ENCODE measurements at places on chromosomes 1 and 21.

GRCh38 chr1:208182880-208183645, 61.1 kb downstream of the PLXNA2 start:
- no peak for DNase-seq

GRCh38 chr1:99279525-99279924, 15.2 kb downstream of the PLPPR4 start:
- no peak for DNase-seq

DNA sequence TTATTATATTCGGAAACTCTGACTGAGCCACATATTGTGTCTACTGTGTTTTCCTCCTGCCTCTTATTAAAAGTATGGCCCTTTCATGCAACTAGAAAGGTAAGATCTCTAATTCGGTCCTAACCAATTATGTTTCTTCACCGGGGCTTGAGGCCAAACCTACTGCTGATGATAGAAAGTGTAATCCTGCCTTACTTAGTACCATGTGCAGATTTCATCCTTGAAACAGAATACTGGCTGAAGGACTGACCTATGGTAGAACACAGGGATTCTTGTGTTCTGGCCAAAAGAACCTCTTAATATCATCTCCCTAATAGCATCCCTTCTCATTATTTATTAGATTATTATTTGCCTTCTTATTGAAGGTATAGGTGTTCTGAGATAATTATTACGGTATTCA, 72.6 kb downstream of the TOR3A start:
- DNase-seq = no peak

DNA sequence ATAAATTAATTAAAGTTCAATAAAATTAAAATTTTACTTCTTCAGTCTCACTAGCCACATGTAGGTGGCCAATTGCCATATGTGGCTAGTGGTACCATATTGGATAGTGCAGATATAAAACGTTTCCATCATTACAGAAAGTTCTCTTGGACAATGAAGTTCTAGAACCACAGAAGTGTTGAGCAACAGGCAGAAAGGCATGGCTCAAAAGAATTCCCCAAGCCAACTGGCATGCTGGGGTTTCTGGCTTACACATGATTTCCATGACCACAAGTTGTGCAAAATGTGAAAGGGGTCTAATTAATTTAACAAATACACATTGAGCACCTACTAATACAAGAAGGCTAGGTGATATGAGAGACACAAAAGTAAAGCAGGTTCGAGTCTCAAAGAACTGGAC, 72.2 kb upstream of the CDC42BPA start:
- DNase-seq = no peak

GRCh38 chr1:62194651-62195544, at the start of gene L1TD1:
Gene L1TD1, plus strand, starts transcription at chr1:62194849. Its CDS starts 11,780 bp downstream, at chr1:62206629.
- no peak for DNase-seq

DNA sequence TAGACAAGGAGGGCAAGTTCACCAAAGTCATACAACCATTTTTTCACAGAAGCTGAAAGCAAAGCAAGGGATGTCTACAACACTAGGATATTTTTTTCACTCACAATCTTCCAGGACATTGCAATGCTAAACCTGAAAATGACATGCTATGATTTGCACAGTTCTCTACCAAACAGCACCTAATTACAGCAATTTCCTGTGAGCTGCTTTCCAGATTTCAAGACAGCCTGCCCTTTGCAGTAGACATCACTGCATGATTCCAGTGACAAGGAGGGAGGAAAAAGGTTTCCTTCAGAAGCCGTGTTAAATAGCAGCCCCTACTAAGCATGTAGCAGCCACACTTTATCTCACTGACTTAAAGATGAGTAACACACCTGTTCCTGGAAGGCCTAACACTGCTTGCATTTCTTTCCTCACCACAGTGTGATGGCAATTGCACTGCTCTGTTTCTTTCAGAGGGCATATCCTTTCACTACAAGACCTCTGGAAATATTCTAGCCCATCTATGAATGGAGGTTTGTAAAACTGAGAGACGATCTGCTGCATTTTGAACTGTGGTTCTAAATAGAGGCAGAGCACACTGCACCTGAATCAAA, 97.1 kb downstream of the DUSP10 start:
- no peak for DNase-seq

- DNase-seq = peak; percentile 25
Observed at GRCh38 chr1:161486806-161487741, 18.2 kb upstream of the FCGR2A start.

DNA sequence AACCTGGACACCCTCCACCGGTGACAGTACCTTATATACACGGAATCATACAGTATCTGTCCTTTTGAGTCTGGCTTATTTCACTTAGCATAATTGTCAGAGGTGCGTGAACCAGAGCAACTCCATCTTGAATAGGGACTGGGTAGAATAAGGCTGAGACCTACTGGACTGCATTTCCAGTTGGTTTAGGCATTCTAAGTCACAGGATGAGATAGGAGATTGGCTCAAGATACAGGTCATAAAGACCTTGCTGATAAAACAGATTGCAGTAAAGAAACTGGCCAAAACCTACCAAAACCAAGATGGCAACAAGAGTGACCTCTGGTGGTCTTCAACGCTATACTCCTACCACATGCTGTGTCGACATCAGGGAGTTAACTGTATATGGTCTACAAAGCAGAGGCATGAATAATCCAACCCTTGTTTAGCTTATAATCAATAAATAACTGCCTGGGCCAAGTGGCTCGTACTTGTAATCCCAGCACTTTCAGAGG, 1.4 kb upstream of the FDPS start:
- DNase-seq = no peak

DNA sequence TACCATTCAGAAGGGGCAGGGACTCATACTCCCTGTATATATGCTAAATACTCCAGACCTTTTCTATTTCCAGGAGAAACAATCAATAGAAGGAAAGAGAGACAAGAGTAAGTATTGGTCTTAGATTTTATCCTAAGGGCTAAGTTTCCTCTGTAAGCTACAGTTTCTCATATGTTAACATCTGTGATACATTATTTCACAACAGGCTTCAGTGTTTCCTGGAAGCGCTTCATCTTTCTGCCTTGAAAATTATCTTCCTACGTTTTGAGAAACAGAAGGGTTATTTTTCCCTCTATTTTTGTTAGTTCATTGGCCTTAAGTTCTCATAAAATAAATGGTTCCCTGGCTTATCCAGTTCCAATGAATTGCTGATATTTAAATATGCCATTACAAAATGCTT, 15.6 kb downstream of the FMO1 start:
- no peak for DNase-seq

GRCh38 chr1:116764906-116765862, 11.0 kb downstream of the CD2 start:
- DNase-seq = no peak

DNA sequence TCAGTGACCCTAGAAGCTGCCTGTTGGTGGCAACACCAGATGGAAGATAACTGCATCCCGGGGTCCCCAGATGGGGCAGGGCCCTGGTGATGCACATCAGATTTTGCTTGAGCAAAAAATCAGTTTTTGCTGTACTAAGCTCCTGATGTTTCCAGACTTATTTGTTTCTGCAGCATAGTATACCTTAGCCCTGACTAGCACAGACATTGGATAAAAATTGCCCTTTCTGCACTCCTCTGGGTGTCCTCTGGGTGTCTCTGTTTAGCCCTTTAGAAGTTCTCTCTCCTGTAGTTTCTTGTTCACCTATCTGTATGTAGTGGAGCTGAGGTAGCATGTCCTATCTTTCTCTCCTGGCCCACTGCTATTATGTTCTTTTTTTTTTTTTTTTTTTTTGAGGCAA, 30.3 kb upstream of the PLA2G2C start:
- no peak for DNase-seq

DNA sequence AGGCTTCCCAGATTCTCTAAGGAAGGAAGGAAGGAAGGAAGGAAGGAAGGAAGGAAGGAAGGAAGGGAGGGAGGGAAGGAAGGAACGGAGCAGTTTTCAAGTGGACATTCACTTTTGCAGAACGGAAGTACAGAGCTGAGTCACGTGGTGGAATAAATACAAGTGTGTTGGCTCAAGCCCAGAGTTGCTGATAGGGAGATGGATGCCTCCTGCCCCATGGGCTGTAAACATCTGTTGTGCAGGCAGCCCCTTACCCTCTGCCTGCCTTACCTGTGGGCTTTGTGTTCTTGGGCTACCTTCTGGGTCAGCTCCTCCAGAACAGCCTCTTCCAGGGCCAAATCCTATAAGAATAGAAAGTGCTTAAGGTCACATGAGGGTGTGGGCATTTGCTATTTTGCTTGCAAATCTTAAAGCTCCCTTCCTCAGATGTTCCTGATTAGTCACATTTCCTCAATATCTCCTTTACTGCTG, 121.7 kb downstream of the SMYD2 start:
- no peak for DNase-seq

DNA sequence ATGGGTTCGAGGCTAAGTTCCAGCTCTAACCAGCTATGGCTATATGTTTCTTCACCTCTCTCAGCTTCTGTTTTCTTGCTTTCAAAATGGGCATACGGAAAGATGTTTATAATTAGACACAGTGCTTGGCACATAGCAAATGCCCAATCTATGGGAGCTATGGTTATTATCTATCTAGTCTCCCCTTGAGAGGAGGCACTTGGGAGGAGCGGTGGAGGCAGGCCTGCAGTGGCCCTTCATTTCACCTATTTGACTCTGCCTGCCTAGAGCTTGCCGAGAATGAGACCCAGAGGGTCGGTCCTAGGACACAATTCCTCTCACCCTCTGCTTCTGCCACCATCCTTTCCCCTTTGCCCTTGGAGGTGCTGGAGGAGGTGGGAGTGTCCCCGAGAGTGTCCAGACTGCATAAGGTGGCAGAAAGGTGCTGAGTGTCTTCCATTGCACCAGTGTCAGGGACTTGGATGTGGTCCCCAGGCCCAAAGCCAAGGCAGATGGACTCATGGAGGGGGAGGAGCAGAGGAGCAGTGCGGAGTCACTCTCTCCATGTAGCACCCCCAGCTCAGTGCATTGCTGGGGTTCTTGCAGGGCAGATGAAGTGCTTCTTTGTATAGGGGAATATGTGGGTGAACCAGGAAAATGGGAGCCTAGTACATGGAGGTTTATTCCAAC, 9.0 kb downstream of the LGR6 start:
- DNase-seq = no peak

GRCh38 chr1:158324395-158324794, 6.9 kb downstream of the CD1B start:
- no peak for DNase-seq

DNA sequence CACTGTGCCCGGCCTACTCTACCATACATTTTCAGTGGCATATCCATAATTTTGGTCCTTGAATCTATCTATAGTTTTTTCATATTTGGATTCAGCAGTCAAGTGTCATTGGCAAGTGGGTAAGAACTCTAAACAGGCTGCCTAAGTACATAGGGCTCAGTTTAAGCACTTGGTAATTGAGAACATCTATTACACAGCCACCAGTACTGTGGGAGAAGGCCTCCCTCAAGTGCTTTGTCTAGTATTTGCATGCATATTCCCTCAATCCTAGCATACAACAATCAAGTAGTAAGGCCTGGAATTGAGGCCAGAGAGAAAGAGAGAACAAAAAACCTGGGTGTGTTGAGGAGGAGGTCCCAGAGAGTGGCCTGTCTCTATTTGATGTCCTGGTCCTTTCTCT, 325.2 kb downstream of the USP25 start:
- DNase-seq = no peak

- DNase-seq = no peak
Observed at GRCh38 chr1:9473032-9473807, 66.0 kb upstream of the SLC25A33 start.

GRCh38 chr1:202685641-202686040, 24.6 kb downstream of the SYT2 start:
- no peak for DNase-seq

- no peak for DNase-seq
Observed at GRCh38 chr1:5982868-5983267, 9.4 kb downstream of the NPHP4 start.
